ENCODE measurements at places on chromosomes 6 and 20. TPM values are rescaled to one million over a fixed set of nuclear protein-coding genes. Genes with fewer than 3 reads are reported as not detected.

EGFL8 gene
- total RNA-seq: 27.1 TPM

TMEM170B gene
- 2.1 TPM for total RNA-seq

LHFPL5 gene
- total RNA-seq: not detected

SMLR1 gene
- 0.53 TPM for total RNA-seq

KCNK5 gene
- total RNA-seq: 10.1 TPM

GRCh38 chr6:147999001-147999540 is 343.6 kb upstream of the SASH1 start:
- peaks cover 6% of the 10 kb centered on the region for H3K36me3 ChIP-seq
- H3K27ac ChIP-seq: no peak overlapping the region
- no peaks in the 10 kb centered on the region for H3K27me3 ChIP-seq
- no peak for DNase-seq
- peaks cover 11% of the 10 kb centered on the region for H3K4me1 ChIP-seq
- no peak overlapping the region for H3K4me3 ChIP-seq

DNA sequence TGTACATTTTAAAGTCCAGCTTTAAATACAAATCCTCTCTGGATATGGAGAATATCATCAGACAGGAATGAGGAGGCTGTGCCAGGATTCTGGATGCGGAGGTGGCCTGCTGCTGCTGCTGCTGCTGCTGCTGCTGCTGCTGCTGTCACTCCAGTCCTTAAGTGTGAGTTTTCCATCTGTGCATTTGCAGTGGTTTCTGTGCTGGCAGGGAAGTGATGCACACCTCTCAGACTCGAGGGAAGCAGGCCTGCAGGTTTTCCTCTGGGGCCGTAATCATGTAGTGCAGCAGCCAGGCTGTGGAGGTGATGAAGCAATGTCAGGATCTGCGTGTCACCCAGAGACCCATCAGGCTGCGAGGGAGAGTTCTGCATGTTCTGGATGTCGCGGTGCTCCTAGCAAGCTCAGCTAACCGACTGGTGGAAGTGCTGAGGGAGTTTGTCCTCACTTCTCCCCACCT is 32.0 kb downstream of the CFAP61 start:
- no peak overlapping the region for H3K27ac ChIP-seq
- H3K4me3 ChIP-seq: no peak overlapping the region
- no peaks in the 10 kb centered on the region for H3K36me3 ChIP-seq
- peaks cover 4% of the 10 kb centered on the region for H3K4me1 ChIP-seq
- peaks cover 13% of the 10 kb centered on the region for H3K27me3 ChIP-seq

DNA sequence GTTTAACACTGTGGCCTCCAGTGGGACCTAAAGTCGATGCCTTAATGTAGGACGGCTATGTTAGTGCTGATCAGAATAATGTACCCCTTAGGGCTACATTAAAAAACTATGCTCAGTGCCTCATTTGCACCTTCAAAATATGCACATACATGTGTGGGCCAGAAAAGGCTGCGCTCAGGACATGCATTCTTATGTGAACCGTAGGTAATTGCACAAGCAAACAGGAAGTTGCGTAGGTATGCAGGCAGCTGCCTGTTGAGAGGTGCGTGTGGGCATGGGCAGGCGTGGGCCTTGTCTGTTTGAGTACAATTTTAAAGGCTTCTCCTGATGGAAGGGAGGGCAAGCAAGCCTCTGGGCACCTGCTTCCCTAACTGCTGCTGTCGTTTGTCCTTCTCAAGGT is 116.2 kb upstream of the JAG1 start:
- H3K36me3 ChIP-seq: no peaks in the 10 kb centered on the region
- peaks cover 10% of the 10 kb centered on the region for H3K4me1 ChIP-seq
- no peak overlapping the region for H3K4me3 ChIP-seq
- H3K27me3 ChIP-seq: peaks cover 36% of the 10 kb centered on the region
- no peak overlapping the region for H3K27ac ChIP-seq

- peaks cover 15% of the 10 kb centered on the region for H3K36me3 ChIP-seq
- H3K4me1 ChIP-seq: peaks cover 9% of the 10 kb centered on the region
- DNase-seq: no peak
- peak overlapping the region; percentile 92 for H3K27ac ChIP-seq
- no peaks in the 10 kb centered on the region for H3K27me3 ChIP-seq
These were observed 67.6 kb downstream of the NUDT3 start for GRCh38 chr6:34324738-34325444.

- no peak for DNase-seq
- H3K4me3 ChIP-seq: no peak overlapping the region
- no peaks in the 10 kb centered on the region for H3K4me1 ChIP-seq
- no peak overlapping the region for H3K27ac ChIP-seq
- H3K27me3 ChIP-seq: no peaks in the 10 kb centered on the region
- no peaks in the 10 kb centered on the region for H3K36me3 ChIP-seq
These were observed 110.6 kb downstream of the TRDN start for GRCh38 chr6:123526128-123526527.

DNA sequence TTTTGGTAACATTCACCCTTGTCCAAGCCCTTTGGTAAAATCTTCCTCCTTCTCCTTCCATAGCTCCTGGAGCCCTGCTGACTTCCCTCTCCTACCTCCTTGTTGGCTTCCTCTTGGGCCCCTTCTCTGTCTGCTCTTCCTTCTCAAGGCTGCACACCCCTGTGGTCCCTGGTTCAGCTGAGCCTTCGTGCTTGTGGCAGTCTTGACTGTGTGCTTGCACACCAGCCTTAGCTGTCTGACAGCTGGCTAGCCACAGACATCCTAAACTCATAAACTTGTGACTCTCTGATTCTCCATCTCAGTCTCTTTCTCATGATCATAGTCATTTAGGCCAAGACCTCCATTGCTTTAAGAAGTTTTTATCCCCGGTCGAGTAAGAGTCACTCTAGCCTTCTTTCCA is 37.1 kb downstream of the DHX35 start:
- DNase-seq: no peak
- no peaks in the 10 kb centered on the region for H3K4me1 ChIP-seq
- H3K27ac ChIP-seq: no peak overlapping the region
- H3K36me3 ChIP-seq: peaks cover 43% of the 10 kb centered on the region
- no peak overlapping the region for H3K4me3 ChIP-seq
- H3K27me3 ChIP-seq: no peaks in the 10 kb centered on the region

GRCh38 chr6:21885532-21886114 is 292.1 kb downstream of the SOX4 start:
- H3K4me3 ChIP-seq: no peak overlapping the region
- peaks cover 10% of the 10 kb centered on the region for H3K4me1 ChIP-seq
- H3K27me3 ChIP-seq: no peaks in the 10 kb centered on the region
- H3K36me3 ChIP-seq: peaks cover 12% of the 10 kb centered on the region
- no peak overlapping the region for H3K27ac ChIP-seq

GRCh38 chr20:57614490-57615444 is 5.5 kb downstream of the ZBP1 start:
- H3K4me3 ChIP-seq: no peak overlapping the region
- H3K4me1 ChIP-seq: no peaks in the 10 kb centered on the region
- peaks cover 18% of the 10 kb centered on the region for H3K27me3 ChIP-seq
- H3K27ac ChIP-seq: no peak overlapping the region
- peak; percentile 55 for DNase-seq

DNA sequence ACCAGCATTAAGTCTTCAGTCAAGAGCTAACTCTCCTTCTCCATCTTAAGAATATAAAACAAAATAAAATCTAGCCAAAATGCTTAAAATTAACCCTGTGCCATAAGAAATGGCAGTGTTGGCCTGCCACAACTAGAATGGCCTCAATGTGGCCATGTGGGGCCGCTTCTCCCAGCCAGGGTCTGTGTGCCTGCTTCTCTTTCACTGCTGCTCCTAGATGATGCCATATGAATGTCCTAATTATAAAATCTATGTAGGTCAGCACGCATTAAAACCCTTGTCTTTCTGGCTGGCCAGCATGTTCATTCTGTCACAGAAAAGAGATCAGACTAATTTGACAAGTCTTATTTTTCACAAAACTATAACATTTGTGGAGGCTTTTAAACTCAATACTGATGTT is 102.6 kb downstream of the C6orf118 start:
- DNase-seq: no peak
- no peaks in the 10 kb centered on the region for H3K27me3 ChIP-seq
- no peak overlapping the region for H3K4me3 ChIP-seq
- H3K27ac ChIP-seq: no peak overlapping the region
- H3K4me1 ChIP-seq: no peaks in the 10 kb centered on the region
- no peaks in the 10 kb centered on the region for H3K36me3 ChIP-seq

DNA sequence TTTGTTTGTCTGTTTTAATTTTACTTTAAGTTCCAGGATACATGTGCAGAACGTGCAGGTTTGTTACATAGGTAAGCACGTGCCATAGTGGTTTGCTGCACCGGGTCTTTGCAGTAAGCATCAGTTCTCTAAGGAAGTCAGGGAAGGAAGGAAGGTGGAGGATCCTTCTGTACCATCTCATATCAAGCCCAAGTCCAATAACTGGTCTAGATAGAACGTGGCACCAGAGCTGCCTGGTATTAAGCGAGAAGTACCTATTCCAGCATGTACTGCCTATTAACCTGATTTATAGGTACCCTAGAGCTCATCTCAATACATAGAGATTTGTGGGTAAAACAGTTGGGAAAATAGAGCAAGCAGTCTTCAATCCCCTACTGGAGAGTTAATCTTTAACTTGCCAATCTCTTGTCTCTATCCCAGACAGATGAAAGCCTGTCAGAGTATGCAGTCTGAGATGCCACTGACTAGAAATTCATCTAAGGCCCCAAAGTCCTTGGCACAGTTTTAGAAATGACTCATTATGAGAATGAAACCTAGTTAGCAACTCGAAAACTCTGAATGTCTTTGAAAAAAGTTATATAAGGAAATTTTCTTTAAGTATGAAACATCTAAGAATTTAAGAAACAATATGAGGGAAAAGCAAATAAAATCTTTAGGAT is 144.9 kb downstream of the TFAP2A start:
- H3K27ac ChIP-seq: no peak overlapping the region
- H3K4me3 ChIP-seq: no peak overlapping the region
- H3K4me1 ChIP-seq: peaks cover 14% of the 10 kb centered on the region
- no peaks in the 10 kb centered on the region for H3K36me3 ChIP-seq
- peaks cover 9% of the 10 kb centered on the region for H3K27me3 ChIP-seq
- no peak for DNase-seq

DNA sequence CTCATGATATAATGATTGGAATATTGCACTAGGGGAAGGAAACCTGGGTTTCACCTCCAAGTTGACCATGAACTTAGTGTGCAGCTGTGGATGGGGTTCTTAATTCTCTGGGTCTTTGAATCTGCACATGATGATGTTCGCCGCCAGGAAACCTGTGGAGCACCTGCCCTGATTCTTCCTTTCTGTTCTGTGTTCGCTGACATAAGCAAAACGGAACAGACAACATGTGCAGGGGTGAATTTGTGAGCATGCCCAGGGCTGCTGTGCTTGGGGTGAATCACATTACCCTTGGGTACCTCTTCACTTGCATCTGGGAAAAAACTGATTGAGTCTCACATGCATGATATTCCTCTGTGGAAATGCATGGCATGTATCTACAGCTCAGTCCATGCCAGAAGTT is 48.8 kb downstream of the CAP2 start:
- peaks cover 7% of the 10 kb centered on the region for H3K36me3 ChIP-seq
- no peak overlapping the region for H3K4me3 ChIP-seq

DNA sequence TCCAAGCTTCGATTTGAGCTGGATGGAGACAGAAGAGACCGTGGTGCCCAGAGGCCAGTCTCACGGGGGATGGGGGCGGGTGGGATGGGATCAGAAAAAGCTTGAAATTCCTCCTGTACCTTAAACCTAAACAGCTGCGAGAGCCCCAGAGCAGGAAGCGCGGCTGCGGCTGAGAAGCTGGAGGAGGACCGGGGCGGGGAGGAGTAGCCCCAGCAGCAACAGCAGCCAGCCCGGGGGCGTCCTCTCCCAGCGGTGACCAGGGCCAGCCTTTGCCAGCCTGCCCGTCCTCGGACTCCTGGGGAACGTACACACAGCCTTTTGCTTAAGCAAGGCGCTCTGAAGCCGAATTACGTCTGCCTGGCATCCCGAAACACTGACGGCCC is 17.4 kb upstream of the PRDM13 start:
- H3K27ac ChIP-seq: no peak overlapping the region
- peaks cover 91% of the 10 kb centered on the region for H3K27me3 ChIP-seq
- no peaks in the 10 kb centered on the region for H3K36me3 ChIP-seq

DNA sequence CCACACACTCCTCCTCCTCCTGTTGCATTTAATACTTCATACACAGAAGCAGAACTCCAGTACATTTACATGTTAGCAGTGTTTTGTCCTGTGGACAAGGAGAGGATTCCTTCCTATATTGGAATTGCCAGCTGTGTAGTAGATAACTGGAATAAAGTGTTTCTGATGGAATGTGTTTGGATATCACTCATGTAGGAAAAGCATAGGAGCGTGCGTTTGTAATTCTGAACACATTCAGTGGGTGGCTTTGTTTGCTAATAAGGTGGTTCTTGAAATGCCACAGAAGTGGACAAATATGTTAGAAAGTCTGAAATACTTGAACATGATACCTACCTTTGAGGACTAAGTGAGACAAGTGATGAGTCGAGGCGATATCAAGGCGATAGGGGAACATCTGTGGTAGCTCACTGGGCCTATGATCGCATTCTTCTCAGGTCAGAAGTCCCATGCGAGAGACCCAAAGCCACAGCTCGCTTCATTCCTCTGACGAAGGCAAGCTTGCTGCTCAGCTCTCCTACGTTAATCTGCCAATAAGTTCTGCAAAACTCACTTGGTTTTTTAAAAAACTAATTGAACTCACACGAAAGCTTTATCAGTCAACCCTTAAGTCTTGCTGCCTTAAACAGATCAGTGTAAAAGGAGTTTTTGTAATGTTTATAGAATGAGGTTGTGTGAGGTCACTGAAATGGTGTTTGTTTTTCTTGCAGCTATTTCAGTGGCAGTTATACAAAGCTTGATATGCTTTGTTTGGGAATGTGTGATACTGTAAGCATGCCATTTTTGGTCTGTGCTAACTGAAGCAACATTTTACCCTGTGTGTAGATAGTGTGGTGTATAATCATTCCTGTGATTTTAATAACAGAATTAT is 159.9 kb downstream of the SOX4 start:
- peaks cover 20% of the 10 kb centered on the region for H3K36me3 ChIP-seq
- H3K27me3 ChIP-seq: no peaks in the 10 kb centered on the region
- peak overlapping the region; percentile 12 for H3K27ac ChIP-seq
- DNase-seq: no peak
- H3K4me1 ChIP-seq: peaks cover 44% of the 10 kb centered on the region

DNA sequence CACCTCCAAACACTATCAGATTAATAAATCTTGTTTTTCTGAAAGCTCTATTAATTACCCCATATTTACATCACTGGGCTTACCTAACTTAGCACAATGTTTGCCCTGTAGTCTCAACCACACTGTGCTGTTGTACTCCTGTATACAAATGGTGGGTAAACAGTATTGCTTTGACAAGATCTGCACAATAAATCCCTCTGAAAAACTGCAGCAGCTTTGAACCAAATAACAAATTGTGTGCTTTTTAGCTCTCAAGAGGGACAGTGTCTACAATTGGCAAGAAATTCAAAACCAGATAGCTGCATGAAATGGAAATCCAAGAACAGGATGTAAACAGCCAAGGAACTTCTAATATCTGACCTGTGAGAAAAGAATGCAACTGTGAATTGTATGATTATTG is 10.4 kb downstream of the KIF6 start:
- no peak overlapping the region for H3K27ac ChIP-seq
- H3K4me3 ChIP-seq: no peak overlapping the region
- no peaks in the 10 kb centered on the region for H3K27me3 ChIP-seq
- DNase-seq: no peak
- no peaks in the 10 kb centered on the region for H3K36me3 ChIP-seq

DNA sequence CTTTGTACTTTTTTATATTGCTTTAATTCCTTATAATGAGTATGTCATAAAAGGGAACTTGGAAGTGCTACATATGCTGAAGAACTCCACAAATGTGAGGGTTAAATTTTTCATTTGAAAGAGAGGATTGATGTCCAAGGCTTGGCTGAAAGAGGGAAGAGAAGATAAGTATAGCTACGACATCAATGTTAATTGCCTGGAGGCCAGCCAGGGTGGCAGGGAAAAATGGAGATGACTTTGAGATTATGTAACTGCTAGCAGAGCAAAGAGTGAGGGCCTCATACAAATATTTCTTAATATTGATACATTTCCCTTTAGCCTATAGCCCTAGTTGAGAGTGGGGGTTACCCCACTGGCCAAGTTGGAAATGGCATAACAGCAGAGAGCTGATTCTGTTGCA is 24.8 kb upstream of the RIMS4 start:
- no peak overlapping the region for H3K27ac ChIP-seq
- H3K4me3 ChIP-seq: no peak overlapping the region
- no peaks in the 10 kb centered on the region for H3K36me3 ChIP-seq

Measured in type B pancreatic cell (in vitro differentiated cells).